ENCODE measurements at places on chromosomes 3 and 15. TPM values are rescaled to one million over a fixed set of nuclear protein-coding genes. Genes with fewer than 3 reads are reported as not detected.
A peak's percentile ranks its signal among the peaks of the same experiment; 100 is the strongest.

DNA sequence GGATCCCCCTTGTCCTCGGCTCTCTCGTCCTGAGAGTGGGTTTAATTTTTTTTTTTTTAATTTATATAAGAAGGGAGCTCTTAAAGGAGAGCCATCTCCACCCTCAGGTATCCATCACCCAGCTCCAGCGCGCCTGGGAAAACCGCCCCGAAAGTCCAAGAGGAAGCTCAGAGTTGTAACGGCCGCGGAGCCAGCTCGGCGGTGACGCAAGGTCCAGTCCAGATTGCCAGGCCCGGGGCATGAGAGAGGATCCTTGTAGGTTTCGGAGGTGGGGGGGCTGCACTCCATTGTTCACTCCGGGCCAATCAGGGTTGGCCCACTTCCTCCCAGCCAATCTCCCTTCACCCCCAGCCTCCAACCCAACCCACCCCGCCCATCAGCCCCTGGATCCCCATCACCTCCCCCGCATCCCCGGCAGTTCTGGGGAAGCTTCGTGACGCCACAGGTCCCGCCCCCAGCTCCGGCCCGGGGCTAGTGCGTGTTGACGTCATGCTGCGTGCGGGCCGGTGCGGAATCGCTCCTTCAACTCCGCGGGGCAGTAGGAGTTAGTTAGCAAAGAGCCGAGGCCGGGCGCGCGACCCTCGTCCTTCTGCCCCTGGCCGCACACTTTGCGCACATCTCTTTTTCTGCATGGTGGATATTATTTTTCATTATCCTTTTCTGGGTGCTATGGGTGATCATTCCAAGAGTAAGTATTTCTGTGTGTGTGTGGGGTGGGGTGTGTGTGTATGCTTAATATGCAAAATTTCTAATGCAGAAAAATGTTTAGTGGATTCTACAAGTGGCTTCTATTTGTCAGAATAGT is at the start of gene ISL2:
Gene ISL2, plus strand, starts transcription at position 520 of the 805 bp plus-strand sequence. Its CDS starts 111 bp downstream, at position 631.
- H3K27me3 ChIP-seq, result peaks cover 85% of the 10 kb centered on the region
- H3K27ac ChIP-seq, result peak within 1 kb of the TSS; percentile 79

GRCh38 chr15:77446840-77447390 is 26.2 kb downstream of the HMG20A start:
- H3K27me3 ChIP-seq, result no peaks in the 10 kb centered on the region
- H3K4me3 ChIP-seq, result no peak overlapping the region
- peaks cover 37% of the 10 kb centered on the region for H3K4me1 ChIP-seq
- no peak for DNase-seq
- peaks cover 18% of the 10 kb centered on the region for H3K36me3 ChIP-seq

GRCh38 chr15:67165254-67166253 is 88.9 kb downstream of the AAGAB start:
- H3K27me3 ChIP-seq, result no peaks in the 10 kb centered on the region
- peaks cover 40% of the 10 kb centered on the region for H3K36me3 ChIP-seq
- H3K4me1 ChIP-seq, result peaks cover 62% of the 10 kb centered on the region
- peak overlapping the region; percentile 9 for H3K27ac ChIP-seq
- DNase-seq, result no peak

- no peak for DNase-seq
- H3K4me1 ChIP-seq, result peaks cover 23% of the 10 kb centered on the region
- no peaks in the 10 kb centered on the region for H3K27me3 ChIP-seq
- no peaks in the 10 kb centered on the region for H3K36me3 ChIP-seq
- H3K27ac ChIP-seq, result no peak overlapping the region
Measured at GRCh38 chr15:52010633-52011595, 8.1 kb upstream of the MAPK6 start.

DNA sequence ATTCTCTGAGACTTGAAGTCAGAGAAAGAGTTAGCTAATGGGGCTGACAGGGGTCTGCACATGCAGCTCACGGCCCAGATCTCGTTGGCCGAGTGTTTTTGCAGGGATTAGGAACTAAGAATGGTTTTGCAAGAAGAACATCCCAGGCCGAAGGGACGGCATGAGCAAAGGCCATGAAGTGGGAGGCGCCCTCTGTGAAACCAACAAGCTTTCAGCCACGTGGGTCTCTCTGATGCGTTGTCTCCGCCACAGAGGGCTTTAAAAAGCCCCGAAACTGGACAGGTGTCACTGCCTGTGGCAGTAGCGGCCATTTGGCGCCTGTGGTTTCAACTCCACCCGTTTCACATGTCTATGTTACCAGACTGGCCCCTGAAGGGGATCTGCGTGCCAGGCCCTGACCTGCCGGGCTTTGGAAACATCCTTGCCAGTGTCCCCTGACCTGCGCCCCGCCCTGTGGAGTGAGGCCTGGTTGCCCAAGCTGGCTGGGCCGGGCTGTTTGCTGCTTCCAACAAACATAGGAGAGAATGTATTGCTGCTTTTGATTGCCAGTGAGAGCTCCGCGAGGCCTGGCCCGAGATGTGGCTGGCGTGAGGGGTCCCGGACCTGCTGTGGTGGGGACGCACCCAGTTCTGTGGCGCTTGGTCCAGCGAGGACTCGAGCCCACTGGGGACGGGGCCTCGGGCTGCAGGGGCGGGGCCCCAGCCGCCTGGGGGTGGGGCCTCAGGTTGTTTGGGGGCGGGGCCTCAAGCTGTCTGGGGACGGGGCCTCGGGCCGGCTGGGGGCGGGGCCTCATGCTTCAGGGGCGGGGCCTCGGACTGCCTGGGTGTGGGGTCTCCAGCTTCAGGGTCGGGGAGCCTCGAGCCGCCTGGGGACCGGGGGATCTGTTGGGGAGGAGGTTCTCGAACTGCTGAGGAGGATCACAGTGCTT is 30.4 kb downstream of the GOLGA6L2 start:
- DNase-seq, result no peak
- no peaks in the 10 kb centered on the region for H3K36me3 ChIP-seq
- no peaks in the 10 kb centered on the region for H3K4me1 ChIP-seq
- H3K4me3 ChIP-seq, result no peak overlapping the region
- H3K27ac ChIP-seq, result no peak overlapping the region

GRCh38 chr3:164467007-164467406 is 611.3 kb downstream of the SI start:
- no peaks in the 10 kb centered on the region for H3K4me1 ChIP-seq
- no peaks in the 10 kb centered on the region for H3K27me3 ChIP-seq

The ZKSCAN7 gene
- 17.2 TPM for total RNA-seq

The TM6SF1 gene
- 0.24 TPM for total RNA-seq

The PLSCR5 gene
- not detected for total RNA-seq

Data from type B pancreatic cell (in vitro differentiated cells).